NCI-H2107 (cell line): ENCODE measurements at places on chromosomes 12 and 14.

- peak; percentile 29 for DNase-seq
Observed at GRCh38 chr12:3607039-3607720, 116.2 kb downstream of the PRMT8 start.

DNA sequence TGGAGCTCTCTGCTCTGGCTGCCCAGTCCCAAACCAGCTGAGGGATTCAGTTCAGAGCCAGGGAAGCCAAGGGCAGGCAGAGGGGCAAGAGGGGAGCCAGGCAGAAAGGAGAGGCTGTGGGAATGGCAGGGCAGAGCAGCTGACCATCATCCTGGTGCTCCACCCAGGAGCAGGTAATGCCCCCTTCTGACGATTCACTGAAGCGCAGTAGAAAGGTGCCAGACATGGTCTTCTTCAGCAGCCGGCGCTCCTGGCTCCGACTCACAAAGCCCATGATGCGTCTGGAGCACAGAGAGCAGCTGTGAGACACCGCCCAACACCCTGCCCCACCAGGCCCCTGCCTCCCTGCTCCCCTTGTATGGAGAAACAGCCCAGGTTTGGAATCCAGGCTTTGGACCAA lies 8.0 kb downstream of the IL23A start:
- no peak for DNase-seq

- DNase-seq = no peak
Observed at GRCh38 chr12:66176105-66176900, 6.5 kb upstream of the TMBIM4 start.

DNA sequence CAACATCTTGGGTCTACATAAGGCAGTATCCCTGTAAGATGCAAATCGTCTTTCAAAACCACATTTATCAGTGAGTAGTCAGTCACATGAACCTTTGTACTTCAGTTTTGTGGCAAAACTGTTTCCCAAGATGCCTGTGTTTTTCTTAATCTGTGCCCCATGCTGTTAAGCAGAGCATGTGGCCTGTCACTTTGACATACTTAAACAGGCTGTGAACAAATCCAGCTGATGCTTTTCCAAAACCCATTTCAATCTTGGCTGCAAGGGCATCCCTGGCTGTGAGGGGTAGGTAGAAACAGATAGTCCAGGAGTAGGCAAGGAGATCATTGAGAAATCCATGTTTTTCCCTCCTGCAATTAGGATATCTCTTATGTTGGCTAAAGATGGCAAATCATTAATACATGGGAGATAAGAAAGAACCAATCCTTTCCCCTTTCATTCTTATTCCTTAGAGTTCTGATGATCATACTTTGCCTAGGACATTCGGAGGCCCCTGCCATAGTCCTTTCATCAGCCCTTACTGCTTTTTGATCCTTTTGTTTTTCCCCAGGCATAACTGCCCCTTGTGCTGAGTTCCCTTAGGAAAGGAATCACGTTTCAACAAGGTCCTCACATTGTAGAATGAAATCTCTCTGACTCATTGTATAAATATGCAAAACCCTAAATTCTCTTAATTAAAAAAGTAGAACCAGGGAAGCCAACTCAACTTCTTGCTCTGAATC lies 121.1 kb upstream of the EEA1 start:
- no peak for DNase-seq

- DNase-seq = no peak
Observed at GRCh38 chr14:55097881-55098560, 31.0 kb upstream of the LGALS3 start.

DNA sequence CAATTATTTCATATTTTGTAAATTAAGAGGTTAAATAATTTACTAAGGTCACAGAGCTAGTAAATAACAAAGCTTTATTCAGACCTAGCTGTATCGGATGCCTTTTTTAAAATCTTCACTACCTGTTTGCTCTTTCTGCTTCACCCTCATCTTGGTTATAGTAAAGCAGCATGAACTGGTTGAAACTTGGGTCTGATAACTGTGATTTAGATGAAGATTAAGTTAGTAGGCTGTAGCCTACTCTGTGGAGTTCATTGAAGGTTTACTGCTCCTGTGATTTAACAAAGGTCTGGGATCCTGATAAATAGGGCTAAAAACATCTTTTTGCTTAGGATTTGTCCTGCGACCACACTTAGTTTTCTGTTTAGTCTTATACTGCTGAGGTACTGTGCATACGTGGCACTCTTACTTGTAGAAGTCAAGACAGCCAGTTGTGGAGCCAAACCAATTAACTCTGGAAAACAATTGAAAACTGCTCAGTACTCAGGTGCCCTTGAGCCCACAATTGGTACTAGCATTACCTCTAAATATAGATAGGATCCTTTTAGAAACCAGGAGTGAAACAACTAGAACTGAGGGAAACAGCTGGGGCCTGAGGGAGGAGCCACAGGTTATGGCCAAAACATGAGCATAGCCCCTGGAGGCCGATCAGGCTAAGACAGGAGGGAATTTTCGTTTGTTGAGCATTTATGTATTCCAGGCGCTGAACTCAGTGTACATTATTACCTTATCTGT lies 2.3 kb downstream of the SPATS2 start:
- no peak for DNase-seq

- DNase-seq = no peak
Observed at GRCh38 chr12:79448816-79449215, 241.9 kb downstream of the PAWR start.

GRCh38 chr14:75934998-75935628 lies 46.7 kb downstream of the TGFB3 start:
- DNase-seq = no peak

- DNase-seq = peak; percentile 63
Observed at GRCh38 chr14:105979446-105979845, 453.1 kb downstream of the TMEM121 start.

DNA sequence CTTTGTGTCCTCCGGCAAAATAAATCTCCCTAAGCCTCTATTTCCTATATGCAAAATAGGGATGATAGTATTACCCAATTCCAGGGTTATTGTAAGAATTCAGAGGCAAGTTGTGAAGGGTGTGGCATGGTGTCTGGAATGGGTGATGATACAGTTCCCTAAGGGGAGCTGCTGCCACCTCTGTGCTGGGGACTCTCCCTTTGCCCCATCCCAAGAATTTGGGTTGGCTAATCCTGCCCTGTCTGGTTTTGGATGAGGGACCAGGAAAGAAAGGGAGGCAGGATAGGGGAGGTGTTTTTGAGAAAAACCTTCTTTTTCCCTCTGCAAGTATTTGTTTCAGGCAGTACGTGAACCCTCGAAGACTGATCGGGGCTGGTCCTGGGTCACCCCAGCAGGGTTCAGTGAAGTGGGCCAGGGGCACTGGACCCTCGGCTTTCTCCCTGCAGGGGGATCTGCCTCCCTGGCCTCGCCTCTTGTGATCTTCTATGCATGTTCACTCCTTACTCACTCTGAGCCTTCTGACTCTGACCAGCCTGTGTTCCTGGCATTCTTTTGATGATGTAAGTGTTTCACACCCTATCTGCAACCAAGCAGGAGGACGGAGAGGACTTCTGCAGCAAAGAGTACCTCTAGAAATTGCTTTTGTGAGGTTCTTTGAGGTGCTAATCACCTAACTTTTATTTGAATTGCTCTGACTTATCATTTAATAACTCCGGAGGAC lies 60.8 kb downstream of the RASSF3 start:
- no peak for DNase-seq

- no peak for DNase-seq
Observed at GRCh38 chr12:123715195-123715594, 3.0 kb downstream of the ATP6V0A2 start.

DNA sequence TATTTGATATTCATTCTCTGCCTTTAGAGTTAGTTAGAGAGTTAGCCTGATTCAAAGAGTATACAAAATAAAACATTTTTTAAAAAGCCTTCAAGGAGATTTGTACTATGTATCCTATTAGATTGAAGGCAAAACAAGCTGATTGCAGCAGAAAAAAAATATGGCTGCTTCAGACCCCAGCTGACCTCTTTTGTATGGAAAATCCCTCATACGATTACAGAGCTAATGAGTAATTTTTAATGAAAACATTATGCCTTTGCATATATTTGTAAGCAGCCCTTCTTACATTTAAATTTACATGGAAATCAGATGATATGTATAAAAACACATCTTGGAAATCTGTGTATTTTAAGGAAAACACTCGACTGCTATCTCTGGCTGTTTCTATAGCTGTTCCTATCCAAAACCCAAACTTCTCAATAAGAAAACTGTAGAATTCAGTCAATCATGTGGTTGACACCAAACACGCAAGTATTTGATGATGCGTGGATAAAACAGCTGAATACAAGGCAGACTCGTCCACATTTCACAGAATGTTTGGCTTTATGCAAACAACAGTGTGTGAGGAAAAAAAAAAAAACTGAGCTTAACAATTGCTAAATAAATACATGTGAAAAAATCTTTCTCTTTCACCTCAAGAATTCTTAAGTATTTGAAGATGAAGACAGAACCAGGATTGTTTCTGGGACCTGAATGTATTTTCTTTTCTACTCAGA lies 275.3 kb downstream of the EGLN3 start:
- DNase-seq = no peak

GRCh38 chr14:61247935-61248334 lies 33.2 kb downstream of the TMEM30B start:
- DNase-seq = no peak

DNA sequence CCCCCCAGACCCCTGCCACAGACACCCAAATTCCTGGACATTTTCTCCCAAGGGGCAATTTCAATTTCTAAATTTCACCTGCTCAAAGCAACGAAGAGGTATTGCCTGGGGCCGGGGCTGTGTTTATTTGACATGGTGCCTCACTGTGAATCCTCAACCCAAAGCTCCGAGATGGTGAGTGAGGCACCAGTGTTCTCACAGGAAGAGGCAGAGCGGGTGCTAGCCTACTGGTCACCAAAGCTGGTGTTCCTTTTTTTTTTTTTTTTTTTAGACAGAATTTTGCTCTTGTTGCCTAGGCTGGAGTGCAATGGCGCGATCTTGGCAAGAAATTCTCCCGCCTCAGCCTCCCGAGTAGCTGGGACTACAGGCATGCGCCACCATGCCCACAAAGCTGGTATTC lies 14.8 kb upstream of the SH2B3 start:
- no peak for DNase-seq

GRCh38 chr12:99009654-99010296 lies 364.7 kb downstream of the APAF1 start:
- no peak for DNase-seq

- no peak for DNase-seq
Observed at GRCh38 chr14:20346713-20347112, 3.3 kb downstream of the PARP2 start.

- DNase-seq = no peak
Observed at GRCh38 chr12:110922652-110923051, 2.3 kb upstream of the MYL2 start.

DNA sequence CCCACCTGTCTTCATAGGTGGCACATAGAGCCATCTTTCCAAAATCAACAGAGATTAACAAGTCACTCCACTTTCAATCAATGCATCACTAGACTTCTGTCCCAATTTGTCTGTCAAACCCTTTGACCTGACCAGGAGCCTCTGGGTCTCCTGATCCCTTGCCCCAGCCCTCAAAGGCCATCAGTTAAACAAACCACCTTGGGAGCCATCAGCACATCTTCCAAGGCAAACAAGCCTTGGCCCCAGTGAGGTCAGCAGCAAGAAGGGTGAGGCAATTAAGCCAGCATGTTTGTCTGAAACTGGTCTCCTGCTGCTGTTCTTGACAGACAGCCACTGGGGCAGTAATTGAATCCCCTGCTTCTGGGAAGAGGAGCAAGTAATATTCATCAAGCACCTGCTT lies 742.8 kb upstream of the TBX3 start:
- no peak for DNase-seq

- no peak for DNase-seq
Observed at GRCh38 chr12:32146074-32146873, 39.6 kb downstream of the BICD1 start.

DNA sequence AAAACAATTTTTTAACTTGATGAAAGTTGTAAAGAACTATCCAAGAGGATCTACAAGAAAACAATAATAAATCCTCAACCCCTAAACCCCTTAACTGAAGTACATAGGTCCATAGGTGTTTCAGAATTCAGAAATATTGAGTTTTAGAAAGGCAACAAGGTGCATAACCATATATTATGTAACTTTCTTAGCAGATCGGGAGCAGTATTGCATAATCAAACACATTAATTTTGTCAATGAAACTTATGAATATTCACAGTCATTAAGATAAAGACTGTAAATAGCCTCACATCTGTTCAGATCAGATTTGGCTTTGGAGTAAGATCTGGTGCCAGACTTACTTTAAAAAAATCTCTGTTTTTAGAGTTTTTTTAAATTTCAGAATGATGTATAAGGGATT lies 647.1 kb upstream of the FLRT2 start:
- no peak for DNase-seq

GRCh38 chr12:115129727-115130126 lies 445.8 kb upstream of the TBX3 start:
- no peak for DNase-seq

- DNase-seq = no peak
Observed at GRCh38 chr14:33404964-33405574, 466.4 kb downstream of the NPAS3 start.

DNA sequence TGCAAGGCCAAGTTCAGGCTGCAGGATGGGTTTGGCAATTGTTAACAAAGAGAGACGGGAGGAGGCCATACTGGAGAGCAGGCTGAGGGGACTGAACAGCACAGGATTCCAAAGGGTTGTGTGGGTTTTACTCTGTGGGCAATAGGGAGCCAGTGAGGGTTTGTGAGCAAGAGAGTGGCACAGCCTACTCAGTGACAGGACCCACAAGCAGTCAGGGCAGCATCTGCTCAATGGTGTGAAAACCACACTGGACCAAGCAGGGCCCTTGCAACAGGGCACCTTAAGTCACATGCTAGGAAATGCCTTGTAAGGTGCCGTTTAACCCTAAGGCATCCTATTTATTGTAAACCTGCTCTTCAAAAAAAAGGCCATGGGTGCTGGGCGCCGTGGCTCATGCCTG lies 22.0 kb downstream of the SYNE3 start:
- no peak for DNase-seq

- DNase-seq = no peak
Observed at GRCh38 chr12:16056910-16057309, 145.8 kb downstream of the DERA start.

DNA sequence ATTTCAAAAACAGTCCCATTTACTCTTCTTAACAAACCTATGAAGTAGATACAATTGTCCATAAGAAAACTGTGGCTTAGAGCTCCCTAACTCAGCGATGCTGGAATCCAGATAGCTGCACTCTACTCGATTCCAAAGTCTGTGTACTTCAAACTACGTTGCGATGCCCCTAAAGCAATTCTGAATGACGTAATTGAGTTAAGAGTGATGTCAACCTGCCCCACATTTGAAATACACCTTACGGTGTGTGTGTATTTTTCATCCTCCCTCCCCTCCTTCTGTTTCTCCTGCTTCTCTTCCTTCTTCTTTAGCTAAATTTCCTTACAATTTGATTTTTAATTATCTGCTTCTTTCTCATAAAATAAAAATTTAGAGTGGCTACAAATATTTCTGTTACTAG lies 31.9 kb upstream of the RAP1B start:
- no peak for DNase-seq
